ENCODE measurements at places on chromosomes 2 and 18.

- no peak for DNase-seq
Observed at GRCh38 chr2:134739879-134740301, 21.1 kb upstream of the TMEM163 start.

DNA sequence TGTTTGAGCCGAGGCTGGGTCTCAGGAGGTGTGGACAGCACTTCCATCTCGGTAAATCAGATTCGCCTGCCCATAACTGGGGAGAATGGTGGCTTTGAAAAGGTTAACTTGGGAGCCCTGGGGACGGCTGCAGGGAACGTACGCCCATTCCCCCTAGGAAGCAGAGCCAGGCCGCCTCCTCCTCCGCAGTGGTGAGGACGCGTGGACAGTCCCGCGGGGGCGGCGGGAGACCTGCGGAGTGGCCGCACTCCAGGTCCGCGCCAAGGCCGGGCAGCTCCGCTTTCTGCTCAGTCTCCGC is 845 bp upstream of the MYCN start:
- no peak for DNase-seq

DNA sequence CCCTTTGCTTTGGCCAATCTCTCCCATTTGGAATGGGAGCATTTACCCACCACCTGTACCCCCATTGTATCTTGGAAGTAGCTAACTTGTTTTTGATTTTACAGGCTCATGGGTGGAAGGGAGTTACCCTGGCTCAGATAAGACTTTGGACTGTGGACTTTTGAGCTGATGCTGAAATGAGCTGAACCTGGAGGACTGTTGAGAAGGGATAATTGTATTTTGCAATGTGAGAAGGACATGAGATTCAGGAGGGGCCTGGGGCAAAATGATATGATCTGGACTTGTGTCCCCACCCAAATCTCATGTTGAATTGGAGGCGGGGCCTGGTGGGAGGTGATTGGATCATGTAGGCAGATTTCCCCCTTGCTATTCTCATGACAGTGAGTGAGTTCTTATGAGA is 58.6 kb upstream of the ZFP36L2 start:
- DNase-seq, result no peak

GRCh38 chr2:46770622-46771021 is 145.0 kb downstream of the MCFD2 start:
- no peak for DNase-seq

GRCh38 chr2:128734521-128735295 is 416.0 kb upstream of the HS6ST1 start:
- DNase-seq, result no peak

DNA sequence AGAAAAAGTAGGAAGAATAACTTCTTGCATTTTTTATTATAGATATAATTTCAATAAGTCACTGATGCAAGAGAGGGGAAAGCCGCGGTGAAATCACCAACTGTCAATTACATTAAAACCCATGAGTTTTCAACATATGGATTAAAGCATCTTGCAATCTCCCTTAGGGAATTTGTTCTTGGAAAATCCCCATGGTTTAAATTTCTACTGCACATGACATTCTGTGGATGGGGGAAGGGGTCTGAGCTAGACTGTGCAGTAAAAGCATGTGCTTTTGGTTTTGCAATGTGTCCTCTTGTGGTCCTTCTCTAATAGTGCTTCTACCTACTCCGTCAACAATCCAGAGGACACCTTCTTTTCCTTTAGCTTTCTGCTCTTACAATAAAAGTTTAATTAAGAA is 894.0 kb downstream of the DCDC2C start:
- no peak for DNase-seq

- no peak for DNase-seq
Observed at GRCh38 chr2:238582159-238582558, 155.4 kb downstream of the ASB1 start.

DNA sequence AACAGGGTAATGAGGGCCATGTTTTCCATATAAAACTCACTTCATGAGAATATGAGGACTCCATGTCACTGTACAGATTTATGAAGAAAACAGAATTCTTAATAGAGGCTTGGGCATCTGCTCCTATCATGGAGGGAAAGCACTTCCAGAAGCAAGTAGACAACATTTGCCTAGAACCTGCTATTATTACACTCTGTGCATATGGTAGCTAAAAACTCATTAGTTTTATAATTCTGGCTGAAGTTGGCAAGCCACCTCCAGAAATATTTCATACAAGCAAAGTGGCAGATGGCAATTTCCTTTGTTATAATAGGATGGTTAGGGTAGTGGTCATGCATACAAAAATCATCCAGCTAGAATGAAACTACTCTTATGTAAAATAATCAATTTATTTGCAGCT is 65.8 kb upstream of the TLK1 start:
- no peak for DNase-seq

GRCh38 chr18:31070206-31070605 is 27.7 kb upstream of the DSC3 start:
- DNase-seq, result no peak

- no peak for DNase-seq
Observed at GRCh38 chr2:188068093-188068492, 223.6 kb upstream of the GULP1 start.

- DNase-seq, result no peak
Observed at GRCh38 chr2:8234253-8234652, 447.6 kb upstream of the ID2 start.

- DNase-seq, result no peak
Observed at GRCh38 chr2:149033716-149034115, 4.8 kb upstream of the LYPD6B start.

- DNase-seq, result no peak
Observed at GRCh38 chr2:95353055-95353575, 49.4 kb upstream of the FAHD2A start.

GRCh38 chr2:70726947-70727725 is 40.9 kb downstream of the ADD2 start:
- no peak for DNase-seq

DNA sequence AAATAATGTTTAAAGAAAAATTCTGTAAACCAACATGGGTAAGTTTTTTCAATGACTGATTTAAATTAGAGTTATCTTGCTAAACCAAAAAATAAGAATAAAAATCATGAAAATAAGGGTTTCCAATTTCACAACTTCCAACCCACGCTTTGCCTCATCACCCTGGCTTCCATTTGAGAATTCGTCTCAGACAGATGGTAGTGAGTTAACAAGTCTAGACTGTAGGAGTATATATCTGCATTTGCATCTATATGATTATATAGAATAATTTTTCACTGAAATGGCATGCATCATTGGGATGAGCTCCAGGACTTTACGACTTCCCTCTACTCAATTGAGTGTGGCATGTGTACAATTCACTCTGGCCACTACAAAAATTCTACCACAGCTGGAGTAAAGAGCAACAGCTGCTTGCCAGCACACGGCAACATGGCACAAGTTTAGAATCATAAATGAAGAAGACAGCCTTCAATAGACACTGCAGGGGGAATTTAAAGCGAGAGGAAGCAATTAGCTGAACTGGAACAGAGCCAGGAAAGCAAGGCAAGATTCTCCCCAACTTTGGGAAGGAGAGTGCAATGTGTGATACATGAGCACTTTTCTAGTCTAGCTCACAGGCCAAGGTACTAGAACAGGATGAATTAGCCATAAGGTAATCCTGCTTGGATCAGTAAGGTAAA is 1673.5 kb upstream of the CELF4 start:
- DNase-seq, result no peak

DNA sequence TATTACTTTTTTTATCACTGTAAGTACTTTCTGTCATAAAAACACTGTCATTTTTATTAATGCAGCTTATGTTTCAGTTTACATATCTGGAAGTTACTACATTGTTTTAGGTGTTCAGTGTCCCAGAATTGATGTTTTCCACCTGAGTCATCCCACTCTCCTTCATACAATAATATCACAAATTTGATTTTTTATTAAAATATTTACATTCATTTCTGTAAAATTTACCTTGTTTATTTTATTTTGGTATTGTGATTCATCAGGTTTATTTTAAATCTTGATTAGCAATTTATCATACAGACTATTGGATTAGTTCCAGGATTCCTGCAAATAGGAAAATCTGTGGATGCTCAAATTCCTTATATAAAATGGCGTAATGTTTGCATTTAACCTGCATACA is 1662.9 kb downstream of the SUCLG1 start:
- DNase-seq, result no peak

GRCh38 chr18:77487951-77488740 is 238.5 kb downstream of the GALR1 start:
- DNase-seq, result no peak

DNA sequence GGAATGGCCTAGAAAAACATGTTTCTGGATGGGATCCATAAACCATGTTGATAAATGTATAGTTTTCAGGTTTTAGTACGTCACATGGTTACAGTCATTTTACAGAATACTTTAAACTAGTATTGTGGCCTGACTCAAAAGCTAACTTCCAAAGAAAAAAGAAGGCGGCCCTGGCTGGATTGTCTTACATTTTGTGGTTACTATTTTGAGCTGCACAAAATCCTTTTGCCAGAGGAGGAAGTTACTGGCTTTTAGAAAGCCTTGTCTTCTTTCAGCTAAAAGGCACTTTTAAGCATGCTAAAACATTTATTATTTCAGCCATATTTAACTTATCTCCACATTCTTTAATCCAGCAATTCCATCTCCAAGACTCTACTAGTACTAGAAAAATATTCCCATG is 227.9 kb downstream of the CDH2 start:
- DNase-seq, result no peak

DNA sequence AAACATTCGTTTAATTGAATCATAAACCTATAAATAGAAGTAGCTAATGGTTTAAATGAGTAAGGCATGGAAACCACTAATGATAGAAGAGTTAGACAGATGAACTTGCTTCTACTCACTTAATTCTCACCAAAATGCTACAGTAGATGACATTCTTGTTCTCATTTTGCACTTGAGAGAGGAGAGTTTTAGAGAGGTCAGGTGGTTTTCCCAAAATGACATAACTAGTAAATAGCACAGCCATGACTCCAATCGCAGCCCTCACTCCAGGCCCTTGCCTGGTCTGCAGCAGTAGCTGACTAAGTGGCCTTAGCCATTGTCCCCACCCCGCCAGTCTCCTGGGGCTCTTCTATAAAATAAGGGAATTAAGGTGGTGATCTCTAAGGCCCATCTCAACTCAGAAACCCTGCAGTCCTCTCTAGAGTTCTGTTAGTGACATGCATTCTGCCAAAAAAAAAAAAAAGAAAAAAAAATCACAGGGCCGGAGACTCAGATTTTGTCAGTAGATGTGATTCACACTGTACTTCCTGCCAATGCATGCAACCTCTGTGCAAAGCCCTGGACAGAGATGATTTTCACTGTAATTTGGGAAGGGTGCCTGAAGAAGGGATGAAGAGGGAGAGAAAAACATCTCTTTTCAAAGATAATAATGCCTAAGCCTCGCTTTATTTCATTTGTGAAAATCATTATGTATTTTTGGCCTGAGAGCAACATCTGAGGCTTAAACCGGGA is 221.8 kb downstream of the ANAPC1 start:
- no peak for DNase-seq

DNA sequence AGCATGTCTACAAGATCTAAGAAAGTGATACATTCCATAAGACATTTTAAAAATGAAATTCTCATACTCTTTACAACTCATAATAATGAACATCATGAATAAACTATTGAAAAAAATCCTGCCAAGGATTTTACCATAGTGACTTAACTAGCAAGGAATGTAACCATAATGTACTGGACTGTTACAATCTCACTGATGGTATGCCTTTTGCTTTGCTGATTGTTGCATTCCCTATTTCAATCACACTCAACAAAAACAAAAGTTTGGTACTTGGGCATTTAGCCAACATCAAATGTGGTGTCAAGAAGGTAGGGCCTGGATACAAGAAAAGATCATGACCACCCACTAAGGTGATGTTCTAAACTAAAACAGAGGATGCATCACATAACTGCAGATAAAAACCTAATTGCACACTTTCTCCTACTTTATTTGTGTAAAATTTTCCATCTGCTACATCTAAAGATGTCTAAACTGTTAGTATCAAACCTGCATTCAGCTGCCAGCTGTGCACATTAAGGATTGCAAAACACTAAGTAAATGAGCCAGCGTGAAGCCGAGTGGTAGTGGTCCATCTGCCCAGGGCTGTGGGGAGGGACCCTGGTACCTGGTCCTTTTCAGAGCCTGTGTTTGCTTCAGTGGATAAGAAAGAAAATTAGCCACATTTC is 564.4 kb downstream of the ZEB2 start:
- no peak for DNase-seq

GRCh38 chr18:69947361-69948133 is at the start of gene CD226:
Gene CD226, minus strand, starts transcription at chr18:69947873. Its CDS starts 467 bp downstream, at chr18:69947406.
- no peak for DNase-seq

- no peak for DNase-seq
Observed at GRCh38 chr2:199465390-199465789, 7.7 kb upstream of the SATB2 start.

GRCh38 chr2:8984855-8985254 is 18.6 kb downstream of the MBOAT2 start:
- DNase-seq, result no peak

GRCh38 chr2:14544247-14544646 is 88.3 kb upstream of the LRATD1 start:
- DNase-seq, result no peak

- DNase-seq, result no peak
Observed at GRCh38 chr18:56021136-56021808, 433.3 kb upstream of the TCF4 start.

GRCh38 chr2:137262594-137262993 is 497.2 kb downstream of the THSD7B start:
- DNase-seq, result no peak

DNA sequence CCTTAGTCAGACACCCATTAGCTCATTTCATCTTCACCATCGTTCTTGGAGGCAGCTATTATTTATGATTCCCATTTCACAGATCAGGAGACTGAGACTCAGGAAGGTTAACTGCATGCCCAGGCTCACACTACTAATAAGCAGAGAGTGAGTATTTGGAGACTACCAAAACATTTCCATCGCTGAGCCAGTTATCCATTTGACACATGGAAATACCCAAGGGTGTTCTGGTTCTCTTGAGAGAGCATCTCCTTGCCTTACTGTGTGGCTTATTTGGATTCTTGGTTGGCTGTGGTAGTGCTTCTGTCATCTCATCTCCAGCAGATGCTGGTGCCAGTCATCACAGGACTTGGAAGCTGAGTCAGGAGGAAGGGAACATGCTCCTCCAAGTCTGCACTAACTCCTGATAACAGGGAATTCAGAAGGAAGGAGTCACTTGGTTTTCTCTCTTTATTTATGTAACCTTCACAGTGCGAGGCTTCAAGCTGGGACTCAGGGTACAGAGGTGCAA is 55.2 kb downstream of the RASGRP3 start:
- no peak for DNase-seq

GRCh38 chr18:49431165-49431962 is 29.1 kb downstream of the DYM start:
- DNase-seq, result no peak

- DNase-seq, result no peak
Observed at GRCh38 chr2:190986221-190986953, 27.6 kb downstream of the STAT1 start.

- DNase-seq, result no peak
Observed at GRCh38 chr2:43129676-43130547, 96.5 kb downstream of the ZFP36L2 start.

- DNase-seq, result no peak
Observed at GRCh38 chr18:39313992-39314391, 1748.4 kb upstream of the CELF4 start.

GRCh38 chr2:145596416-145596815 is 1076.5 kb upstream of the ZEB2 start:
- DNase-seq, result no peak

- no peak for DNase-seq
Observed at GRCh38 chr2:52356556-52356955, 1324.6 kb upstream of the NRXN1 start.

- DNase-seq, result no peak
Observed at GRCh38 chr18:42245137-42245536, 290.1 kb downstream of the PIK3C3 start.
